Mesenteric fat pad (tissue), 1 donor: ENCODE measurements at places on chromosomes 7 and 10. TPM values are rescaled to one million over a fixed set of nuclear protein-coding genes. Genes with fewer than 3 reads are reported as not detected.
A peak's percentile ranks its signal among the peaks of the same experiment; 100 is the strongest.

Gene CNPY1
- total RNA-seq: not detected

GRCh38 chr7:29442146-29442545, 121.5 kb upstream of the PRR15 start:
- no peak for DNase-seq

DNA sequence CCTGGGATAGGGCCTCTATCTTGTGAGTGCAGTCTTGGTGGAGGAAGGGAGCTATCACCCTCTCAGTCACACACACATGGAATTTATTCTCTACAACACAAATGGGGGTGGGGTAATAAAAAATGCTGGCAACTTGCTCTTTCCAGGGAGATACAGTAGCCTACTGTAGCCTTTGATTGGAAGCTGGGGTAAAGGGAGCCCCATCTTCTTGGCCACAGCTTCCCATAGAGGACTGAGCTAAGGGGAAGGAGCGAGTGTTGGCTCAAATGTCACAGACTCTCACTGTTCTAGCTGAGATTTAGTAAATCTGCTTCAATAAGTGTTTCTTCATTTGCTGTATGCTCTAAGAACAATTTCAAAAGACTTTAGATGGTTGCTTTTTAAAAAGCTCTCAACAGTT, 222.2 kb upstream of the CXCL12 start:
- no peak for DNase-seq

Gene RBM20
- total RNA-seq: 4.6 TPM

DNA sequence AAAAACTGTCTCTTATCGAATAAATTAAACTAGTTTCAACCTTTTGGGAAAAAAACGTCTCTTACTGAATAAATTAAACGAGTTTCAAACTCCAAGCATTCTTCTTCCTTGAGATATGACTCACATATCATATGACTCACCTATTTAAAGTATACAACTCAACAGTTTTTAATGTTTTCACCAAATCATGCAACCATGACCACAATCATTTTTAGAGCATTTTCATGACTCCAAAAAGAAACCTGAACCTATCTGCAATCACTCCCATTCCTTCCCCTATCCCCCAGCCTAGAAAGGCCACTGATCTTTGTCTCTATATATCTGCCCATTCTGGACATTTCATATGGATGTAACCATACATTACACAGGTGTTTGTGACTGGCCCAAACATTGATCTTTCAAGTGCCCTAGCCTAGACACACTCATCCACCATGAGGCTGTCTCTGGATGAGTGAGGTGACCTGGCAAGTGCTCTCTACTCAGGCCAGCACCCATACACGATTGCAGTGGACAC, 115.3 kb downstream of the PIP4K2A start:
- DNase-seq: no peak

- DNase-seq: no peak
Measured at GRCh38 chr10:77350711-77351119, 286.9 kb downstream of the KCNMA1 start.

DNA sequence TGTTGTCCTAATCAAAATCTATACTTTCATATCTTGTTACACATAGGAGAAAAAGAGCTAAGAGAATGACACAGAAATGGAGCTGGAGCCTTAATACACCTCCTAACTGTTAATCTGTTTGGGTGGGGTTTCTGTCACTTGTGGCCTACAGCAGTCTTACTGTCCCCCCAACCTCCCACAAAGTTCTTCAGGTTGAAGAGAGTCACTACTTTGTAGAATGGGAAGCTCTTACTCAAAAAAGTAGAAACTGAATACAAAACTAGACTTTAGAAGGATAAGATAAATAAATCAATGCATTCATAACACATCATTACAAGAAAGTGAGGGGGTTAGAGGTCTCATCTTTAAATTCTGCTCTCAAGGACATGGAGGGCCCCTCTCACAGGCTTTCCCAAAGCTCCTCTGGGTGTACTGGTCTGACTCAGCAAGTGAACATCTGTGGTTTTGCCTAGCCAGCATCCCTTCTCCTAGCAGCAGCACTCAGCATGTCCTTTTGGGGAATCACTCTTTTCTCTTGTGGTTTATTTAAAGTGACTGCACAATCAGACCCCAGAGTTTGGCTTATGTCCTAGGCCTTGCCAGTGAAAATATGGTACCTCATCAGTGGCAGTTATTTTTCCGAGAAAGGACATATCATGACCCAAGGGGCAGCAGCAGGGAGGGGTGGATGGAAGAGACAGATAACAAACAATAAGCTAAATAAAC, 2.0 kb upstream of the BLVRA start:
- peak; percentile 20 for DNase-seq

DNA sequence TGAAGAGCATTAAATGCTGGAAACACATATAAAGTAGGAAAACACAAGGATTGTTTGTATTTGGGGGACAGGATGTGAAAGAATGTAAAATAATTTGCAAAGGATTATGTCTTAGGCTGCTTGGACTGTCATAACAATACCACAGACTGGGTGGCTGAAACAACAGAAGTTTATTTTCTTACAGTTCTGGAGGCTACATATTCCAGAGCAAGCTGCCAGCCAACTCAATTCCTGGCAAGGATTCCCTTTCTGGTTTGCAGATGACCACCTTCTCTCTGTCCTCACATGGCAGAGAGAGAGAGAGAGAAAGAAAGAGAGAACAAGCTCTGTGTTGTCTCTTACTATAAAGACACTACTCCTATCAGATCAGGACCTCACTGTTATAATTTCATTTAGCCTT, 8.8 kb upstream of the LAMB4 start:
- DNase-seq: no peak

GRCh38 chr10:25453619-25454018, 278.8 kb downstream of the GPR158 start:
- DNase-seq: no peak

DNA sequence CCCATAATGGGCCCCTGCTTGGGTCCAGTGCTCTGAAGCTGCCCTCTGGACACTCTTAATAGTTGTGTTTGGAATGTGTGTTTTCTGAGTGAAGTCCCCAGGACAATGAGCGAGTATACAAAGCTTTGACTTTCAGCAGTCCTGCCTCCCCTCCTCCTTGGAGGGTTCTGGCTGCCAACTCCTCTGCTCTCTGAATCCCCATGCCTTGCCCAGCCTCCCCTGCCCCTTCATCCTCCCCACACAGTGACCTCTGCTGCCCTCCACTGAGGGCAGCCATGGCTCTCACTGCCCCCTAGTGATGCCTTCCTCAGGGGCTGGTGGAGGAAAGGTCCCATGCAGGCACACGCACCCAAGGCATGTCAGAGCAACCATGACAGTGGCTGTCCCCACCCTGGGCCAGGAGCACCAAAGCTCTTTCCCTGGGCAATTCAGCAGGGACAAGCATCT, 40.9 kb downstream of the FRMPD2 start:
- DNase-seq: no peak

- no peak for DNase-seq
Measured at GRCh38 chr7:22411977-22412693, 55.2 kb upstream of the RAPGEF5 start.

DNA sequence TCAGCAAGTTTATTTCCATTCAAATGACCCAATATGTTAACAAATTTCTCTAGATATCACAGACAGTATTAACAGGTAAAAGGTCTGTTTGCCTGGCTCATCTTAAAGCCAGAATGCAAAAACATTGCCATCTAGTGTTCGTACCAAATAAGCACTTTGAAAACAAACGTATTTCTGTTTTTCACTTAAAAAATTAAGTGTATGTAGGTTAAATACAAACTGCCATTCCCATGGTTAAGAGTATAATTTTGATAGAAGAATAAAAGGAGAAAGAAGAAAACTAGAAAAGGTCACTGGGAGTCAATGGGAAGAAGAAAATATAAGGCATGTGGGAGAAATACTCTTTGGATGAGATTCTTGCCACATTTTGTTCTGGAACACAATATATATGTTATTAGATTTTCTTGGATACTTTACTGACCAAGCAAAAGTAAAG, 51.0 kb downstream of the ORC5 start:
- DNase-seq: no peak

Gene BAIAP2L1
- total RNA-seq: 4.6 TPM

DNA sequence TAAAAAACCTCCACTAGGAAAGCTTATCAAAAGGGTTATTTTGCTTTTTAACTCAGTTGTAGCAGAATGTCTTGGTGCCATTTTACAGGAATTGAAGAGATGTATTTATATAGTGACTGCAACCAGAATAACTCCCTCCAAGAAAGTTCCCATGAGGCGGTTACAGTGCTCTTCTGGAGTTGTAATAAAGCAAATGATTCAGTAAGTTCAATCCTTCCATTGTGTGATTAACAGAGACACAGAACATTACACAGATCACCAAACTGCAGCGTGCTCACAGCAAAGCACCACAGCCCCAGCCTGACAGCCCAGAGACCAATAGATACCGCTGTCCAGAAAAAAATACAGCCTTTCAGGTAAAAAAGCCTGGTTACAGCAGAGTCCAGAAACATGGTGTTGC, 21.9 kb upstream of the CABCOCO1 start:
- DNase-seq: no peak
